ENCODE measurements at places on chromosomes 5 and 9.

GRCh38 chr5:93722588-93722987 lies 18.8 kb downstream of the POU5F2 start:
- no peak for DNase-seq

GRCh38 chr9:133142684-133143622 lies 20.8 kb downstream of the GBGT1 start:
- DNase-seq: no peak

- peak; percentile 39 for DNase-seq
Measured at GRCh38 chr9:19934301-19934871, 145.5 kb upstream of the SLC24A2 start.

- no peak for DNase-seq
Measured at GRCh38 chr5:1130218-1130946, 18.5 kb upstream of the SLC12A7 start.

- DNase-seq: no peak
Measured at GRCh38 chr9:7976167-7976755, 176.7 kb upstream of the DMAC1 start.

GRCh38 chr5:149024477-149024876 lies 38.4 kb downstream of the SH3TC2 start:
- no peak for DNase-seq

GRCh38 chr5:88298425-88298824 lies 29.8 kb upstream of the TMEM161B start:
- no peak for DNase-seq

DNA sequence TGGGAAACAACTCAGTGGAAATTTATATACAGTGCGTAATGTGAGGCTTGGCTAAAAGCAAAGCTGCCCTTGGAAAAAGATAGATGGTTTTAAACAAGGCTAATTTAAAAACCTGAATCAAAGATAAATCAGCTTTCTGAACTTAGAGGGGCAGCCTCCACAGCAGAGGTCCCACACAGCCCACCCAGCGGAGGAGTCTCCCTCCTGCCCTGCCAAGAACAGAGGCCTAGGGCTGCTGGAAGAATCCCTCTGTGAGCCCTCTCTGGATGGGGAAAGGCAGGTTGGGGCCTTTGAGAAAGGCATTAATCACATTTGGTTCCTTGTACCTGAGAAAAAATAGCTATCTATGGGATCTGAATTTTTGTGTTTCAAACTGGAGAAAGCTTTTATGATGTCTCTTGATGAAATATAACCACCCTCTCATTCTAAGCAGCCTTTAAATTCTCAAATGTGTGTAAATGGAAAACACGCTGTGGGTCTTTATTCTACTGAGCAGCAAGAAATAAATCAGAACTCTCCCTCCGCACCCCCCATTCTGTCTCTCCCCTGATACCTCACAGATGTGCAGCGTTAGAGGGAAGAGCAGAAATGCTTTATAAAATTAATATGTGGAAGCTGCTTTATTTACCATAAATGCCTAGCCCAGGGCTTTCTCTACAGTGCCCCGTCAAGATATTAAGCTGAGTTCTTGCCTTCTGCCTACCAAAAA lies 329.2 kb downstream of the EFNA5 start:
- DNase-seq: no peak

DNA sequence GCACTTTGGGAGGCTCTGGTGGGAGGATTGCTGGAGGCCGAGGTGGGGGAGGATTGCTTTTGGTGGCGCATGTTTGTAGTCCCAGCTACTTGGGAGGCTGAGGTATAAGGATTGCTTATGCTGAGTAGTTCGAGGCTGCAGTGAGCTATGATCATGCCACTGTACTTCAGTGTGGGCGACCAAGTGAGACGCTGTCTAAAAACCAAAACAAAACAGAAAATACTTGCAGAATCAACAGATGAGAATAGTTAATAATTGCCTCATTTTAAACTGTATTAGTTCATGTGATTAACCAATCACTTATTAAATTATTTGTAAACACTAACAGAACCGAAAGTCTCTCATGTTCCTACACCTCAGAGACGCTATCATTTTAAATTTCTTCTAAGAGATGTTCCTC lies 118.1 kb downstream of the CCDC171 start:
- no peak for DNase-seq

GRCh38 chr9:98554752-98555151 lies 154.0 kb downstream of the GABBR2 start:
- no peak for DNase-seq

GRCh38 chr9:122314165-122314564 lies 49.5 kb downstream of the MRRF start:
- no peak for DNase-seq

- DNase-seq: peak; percentile 65
Measured at GRCh38 chr5:35835796-35836742, 20.6 kb upstream of the IL7R start.

DNA sequence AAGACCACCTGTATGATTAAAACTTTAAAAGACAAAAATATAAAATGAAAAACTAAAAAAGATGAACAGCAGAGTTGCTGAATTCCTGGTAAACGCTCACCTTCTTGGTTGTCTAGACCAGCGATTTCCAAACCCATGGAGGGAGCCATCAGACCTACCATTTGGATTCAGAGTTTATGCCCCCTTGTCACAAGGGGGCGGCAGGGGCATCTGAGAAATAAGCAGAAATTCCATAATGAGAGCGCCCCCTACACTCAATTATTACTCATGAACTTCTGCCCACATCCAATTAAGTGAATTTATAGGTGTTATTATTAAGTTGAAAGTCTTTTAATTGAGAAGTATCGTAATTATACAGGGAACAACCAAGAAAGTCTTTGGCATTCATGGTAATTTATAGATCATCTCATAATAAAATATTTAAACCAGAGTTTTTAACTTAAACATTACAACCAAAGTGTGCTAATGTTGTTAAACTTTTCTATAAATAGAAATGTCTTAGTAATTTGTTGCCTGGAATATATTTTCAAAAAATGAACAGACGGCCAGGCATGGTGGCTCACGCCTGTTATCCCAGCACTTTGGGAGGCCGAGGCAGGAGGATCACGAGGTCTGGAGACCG lies 35.2 kb upstream of the SPATA31C2 start:
- DNase-seq: peak; percentile 52

- DNase-seq: no peak
Measured at GRCh38 chr5:90334741-90335140, 74.8 kb downstream of the CETN3 start.

Measured in activated T-cell treated with anti-CD3 and anti-CD28 coated beads, Interleukin-2, amount 50 U/mL, for 24 hours (primary cell).